ENCODE measurements at places on chromosomes 12 and 14. TPM values are rescaled to one million over a fixed set of nuclear protein-coding genes. Genes with fewer than 3 reads are reported as not detected.
A peak's percentile ranks its signal among the peaks of the same experiment; 100 is the strongest.

DNA sequence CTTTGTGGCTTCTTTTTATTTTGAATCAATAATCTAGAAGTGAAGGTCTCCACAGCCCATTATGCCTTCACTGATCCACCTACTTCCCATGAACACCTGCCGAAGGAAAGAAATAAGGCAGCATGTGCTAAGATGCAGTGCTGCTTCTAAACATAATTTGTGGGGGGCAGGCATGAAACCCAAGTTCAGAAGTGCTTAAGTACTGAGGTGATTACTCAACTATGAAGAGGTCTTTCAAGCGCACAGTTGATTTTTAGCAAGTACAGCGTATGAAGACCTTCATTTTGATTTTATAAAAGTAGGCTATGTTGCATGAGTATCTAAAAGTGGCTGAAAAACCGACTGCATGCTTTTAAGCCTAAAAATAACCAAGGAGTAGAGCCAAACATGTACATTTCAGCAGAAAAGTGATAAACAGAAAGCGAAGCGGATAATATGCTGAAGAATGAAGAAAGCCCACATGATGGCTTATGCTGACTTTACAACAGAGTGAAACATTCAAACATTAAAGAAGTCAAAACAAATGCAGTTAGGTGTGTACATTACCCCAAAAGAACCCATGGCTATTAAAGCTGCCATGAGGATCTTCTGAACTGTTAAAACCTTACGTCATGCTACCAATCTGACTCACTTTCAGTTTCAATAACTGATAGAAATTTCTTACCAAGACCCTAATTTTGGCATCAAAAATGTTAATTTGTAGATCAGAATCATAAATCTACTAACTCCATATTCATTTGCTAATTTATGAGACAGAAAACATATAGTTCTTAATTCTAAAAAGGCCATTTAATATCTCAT lies 29.3 kb downstream of the KICS2 start:
- no peak for DNase-seq

DNA sequence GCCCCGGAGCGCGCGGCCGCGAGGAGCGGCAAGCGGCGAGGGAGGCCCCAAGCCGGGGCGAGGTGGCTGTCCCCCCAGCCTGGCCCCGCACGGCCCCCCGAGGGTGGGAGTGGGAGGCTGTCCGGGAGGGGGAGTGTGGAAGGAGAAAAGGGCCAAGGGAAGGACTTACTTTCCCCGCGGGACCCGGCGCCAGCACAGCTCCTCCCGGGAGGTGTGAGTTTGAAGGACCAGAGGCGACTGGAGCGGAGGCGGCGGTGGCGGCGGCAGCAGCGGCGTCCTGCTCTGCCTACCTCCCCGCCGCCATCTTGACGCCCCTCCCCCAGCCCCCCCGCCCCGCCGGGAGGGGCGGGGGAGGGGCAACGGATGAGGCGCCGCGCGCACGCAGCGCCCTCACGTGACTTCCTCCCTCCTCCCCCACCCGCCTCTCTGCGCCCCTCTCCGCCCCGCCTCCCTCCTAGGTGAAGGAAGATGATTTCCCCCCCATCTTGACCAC lies at the start of gene SBNO1:
Gene SBNO1, minus strand, starts transcription at position 316 of the 493 bp plus-strand sequence. CDS start 14,406 bp downstream, outside the sequence.
- peak; percentile 90 for DNase-seq

DNA sequence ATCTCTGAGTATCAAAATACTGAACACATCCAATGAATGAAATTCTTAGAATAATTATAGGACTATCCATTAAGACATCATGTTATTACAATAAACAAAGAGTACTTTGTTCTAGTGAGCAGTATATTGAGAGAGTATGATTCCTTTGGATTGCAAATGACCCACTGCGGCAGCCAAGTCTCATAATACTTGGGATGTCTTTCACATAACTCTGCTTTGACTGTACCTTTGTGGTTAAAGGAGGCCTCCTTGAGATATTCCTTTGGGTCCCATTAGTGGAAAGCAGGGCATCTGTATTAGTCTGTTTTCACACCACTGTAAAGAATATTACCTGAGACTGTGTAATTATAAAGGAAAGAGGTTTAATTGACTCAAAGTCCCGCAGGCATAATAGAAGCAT lies 593.8 kb downstream of the TRHDE start:
- no peak for DNase-seq

DNA sequence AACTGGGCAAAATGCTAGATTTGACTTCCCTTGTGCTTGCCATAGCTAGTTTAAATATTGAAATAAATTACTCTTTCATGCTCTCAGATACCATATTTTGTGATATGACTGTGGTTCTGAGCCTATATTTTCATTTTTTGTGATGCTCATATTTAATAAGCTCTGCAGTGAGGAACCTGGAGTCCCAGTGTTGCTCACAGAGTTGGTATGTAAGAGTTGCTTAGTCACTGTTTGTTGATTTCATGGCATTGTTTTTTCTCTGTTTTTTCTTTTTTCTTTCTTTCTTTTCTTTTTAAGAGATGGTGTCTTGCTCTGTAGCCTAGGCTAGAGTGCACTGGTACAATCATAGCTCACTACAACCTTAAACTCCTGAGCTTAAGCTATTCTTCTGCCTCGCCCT lies 750.5 kb upstream of the TMEM132C start:
- no peak for DNase-seq

The ZC3H10 gene
- total RNA-seq, result 8.0 TPM

The MUCL1 gene
- not detected for total RNA-seq

- DNase-seq, result no peak
Observed at GRCh38 chr14:56117765-56118610, at the start of gene PELI2. TSS of gene PELI2 (plus strand) at chr14:56118411. CDS start at chr14:56118661, 250 bp downstream.

- DNase-seq, result no peak
Observed at GRCh38 chr12:47193066-47193465, 113.3 kb upstream of the AMIGO2 start.

GRCh38 chr14:41144370-41144769 lies 462.3 kb upstream of the LRFN5 start:
- peak; percentile 73 for DNase-seq

DNA sequence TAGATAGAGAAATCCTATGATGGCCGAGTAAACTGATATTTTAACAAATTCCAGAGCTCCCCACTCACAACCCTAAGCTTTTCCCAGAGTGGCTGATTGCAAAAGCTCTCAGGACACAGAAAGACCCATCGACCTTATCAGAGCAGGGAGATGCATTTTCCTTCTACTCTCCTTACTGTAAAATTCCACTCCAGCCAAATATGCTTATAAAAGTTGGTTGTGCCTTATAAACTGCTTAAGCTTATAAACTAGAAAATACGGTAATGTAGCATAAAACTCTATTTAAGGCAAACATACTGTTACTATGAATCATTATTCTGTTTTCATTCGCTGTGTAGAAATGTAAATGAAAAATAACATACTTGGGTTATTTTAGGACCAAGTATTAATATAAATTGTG lies 41.6 kb upstream of the TRHDE start:
- DNase-seq, result no peak

DNA sequence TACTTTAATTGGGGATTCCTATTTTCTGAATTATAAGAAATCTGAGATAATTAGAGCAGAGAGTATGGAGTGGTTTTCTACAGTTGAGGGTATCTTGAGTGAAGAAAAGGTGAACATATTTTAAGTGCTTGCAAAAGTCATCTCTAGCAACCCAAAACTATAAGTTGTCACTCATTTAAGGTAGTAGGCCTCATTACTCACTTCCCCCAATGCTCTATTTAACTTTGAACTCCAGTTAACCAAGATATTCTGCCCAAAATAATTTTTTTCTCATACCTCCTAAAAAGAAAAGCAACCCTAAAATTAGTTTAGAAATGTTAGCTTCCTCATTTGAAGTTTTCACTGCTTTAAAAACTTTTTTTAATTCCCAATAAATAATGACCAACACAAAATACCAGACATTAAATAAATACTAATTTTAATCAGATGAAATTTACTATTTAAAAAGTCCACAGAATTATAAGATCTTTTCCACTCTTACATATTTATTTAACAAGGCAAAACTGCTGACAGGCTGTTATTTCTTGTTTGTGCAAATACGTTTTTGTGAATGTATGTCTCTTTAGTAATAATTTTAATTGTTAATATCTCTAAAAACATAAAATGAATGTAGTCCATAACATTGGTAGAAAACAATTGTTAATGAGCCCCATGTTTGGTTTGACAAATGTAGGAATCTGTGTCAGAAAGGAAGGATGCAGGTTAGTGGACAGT lies 47.8 kb downstream of the VRK1 start:
- DNase-seq, result no peak

- no peak for DNase-seq
Observed at GRCh38 chr14:51328772-51329353, 88.8 kb downstream of the TMX1 start.
